ENCODE measurements at places on chromosomes 1 and 21.

- no peak for DNase-seq
Measured at GRCh38 chr21:15430577-15430976, 299.2 kb upstream of the USP25 start.

DNA sequence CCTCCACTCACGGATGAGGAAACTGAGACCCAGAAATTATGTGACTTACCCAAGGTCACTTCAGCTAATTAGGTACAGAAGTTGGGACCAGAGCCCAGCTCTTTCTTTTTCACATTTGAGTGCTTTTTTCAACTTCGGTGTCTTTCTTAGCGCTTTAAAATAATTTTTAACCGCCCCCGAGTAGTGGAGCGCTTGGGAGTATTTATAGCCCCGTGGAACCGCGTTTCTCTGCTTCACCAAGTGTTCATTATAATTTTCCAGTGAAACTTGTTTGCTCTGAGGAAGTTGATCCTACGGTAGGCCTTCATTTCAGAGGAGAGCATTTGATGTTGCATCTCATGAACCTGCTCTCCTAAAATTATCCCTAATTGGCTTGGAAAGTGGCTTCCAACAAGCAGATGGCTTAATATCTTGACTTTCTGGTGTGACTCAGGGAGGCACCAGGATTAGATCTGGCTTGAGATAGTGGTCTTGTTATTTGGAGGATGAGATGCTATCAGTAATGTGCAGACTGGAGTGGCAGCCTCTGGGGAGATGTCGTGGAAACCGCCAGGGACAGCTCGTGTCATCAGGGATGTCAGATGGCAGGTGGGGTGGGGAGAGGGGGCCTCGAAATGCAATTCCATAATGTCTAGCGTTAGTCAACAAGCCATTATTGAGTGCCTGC lies 321.3 kb downstream of the CAMTA1 start:
- DNase-seq: no peak

DNA sequence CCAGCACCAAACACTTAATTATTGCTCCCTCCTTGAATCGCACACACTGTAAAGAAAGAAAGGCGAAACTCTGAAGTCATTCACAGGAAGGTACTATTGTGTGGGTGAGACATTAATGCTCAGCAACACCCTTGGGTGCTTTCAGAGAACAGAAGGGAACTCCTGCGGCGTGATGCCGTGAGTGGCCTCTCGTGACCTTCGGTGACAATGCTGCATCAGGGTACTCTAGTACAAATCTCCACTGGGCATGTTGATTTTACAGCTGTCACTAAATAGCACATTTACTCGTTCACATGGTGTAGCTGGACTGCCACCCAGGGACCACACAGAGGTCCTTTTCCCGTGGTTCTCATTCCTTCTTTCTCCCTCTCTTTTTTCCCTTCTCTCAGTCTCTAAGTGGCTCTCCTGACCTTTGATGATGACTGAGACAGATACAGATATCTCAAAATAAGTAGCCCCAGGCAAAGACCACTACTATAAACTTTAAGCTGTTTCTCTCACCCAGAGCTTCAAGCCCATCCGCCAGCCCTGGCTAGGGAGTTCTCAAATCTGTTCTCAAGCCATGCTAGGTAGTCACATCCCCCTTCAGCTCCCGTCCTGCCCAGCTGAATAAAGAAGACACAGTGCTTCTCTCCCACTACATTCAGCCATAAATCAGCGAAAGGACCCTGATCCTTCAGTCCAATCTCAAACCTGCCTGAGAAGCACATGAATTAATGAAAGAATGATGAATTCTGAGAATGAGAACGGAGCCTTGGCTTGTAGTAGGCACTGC lies 223.4 kb upstream of the FMN2 start:
- no peak for DNase-seq

GRCh38 chr1:246281639-246282038 lies 225.4 kb downstream of the SMYD3 start:
- no peak for DNase-seq
